ENCODE measurements at places on chromosomes 4 and X.

DNA sequence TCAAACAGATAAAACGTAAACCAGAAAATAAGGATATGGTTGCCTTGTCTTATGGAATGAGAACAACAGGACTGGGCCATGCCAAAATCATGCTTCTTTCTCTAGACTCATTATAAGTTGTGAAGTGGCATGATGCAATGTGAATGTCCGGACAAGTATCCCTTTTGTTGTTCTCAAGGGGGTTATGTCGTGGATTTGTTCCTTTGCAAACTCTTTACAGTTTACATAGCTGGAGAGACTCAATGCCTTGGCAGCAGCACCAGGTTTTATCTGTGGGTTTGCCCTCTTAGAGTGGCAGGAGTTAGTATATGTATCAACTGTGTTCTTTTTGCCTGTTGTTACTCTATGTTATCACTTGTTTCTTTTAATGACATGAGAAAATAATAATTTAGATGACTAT is 41.4 kb downstream of the SPRY1 start:
- no peak for DNase-seq

DNA sequence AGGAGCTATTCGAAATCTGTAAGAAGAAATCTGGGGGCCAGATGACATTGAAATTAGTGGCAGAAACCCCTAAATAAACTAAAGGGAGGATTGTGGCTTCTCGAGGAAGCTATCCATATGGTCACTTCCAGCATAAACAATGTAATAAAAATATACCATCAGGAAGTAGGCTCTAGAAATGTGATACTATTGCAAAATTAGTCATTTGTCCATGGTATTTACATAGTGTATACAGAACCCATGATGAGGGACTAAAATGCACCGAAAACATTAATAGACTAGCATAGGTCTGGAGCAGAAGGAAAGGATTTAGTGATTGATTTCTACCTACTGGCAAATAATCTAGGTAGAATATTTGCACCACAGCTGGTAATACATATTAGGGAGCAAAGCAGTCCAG is 1344.0 kb downstream of the FSTL5 start:
- no peak for DNase-seq

GRCh38 chr4:151291485-151291884 is 14.5 kb downstream of the PRSS48 start:
- no peak for DNase-seq

DNA sequence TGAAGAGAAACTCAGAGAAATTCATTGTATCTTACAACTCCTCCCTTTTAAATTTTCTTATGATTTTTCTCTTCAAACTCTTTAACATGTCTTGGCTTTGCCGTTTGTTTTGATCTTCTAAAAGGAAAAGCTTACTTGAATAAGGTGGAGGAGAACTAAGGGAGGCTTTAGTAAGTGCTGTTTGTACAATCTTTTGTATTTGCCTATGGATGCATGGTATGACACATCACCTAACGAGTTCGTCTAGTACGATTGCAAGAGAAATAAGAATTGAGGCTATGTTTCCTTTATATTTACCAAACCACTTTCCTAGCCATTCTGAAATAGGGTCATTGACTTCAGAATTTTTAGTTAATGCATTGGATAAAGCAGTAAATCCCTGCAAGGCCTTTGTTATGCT is 8.4 kb upstream of the BST1 start:
- DNase-seq, result no peak

DNA sequence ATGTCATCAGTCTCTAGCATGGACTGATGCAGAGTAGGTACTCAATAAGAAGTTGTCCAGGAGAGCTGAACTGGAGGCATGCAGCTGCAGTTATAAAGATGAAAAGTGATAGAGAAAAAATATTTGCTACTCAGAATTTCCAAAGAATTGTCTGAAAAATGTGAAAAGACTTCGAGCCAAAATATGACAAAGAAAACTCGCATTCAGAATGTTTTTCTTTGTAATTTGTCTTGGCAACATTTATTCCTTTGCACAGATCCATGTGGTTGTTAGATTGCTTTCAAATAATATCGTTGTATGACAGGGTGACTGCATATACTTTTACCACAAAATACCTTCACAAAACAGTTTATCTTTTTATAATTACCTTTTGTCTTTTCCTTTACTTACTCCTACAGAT is 128.0 kb upstream of the SLC4A4 start:
- no peak for DNase-seq

DNA sequence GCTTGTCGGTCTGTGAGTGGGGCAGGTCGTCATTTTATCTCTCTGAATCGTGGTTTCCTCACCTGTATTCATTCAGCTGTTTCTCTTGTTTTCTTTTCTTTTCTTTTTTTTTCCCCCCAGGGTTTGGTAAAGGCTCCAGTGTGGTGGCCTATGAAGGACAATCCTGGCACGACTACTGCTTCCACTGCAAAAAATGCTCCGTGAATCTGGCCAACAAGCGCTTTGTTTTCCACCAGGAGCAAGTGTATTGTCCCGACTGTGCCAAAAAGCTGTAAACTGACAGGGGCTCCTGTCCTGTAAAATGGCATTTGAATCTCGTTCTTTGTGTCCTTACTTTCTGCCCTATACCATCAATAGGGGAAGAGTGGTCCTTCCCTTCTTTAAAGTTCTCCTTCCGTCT is 41.4 kb downstream of the MAP7D3 start:
- DNase-seq, result no peak

- no peak for DNase-seq
These were observed 124.3 kb downstream of the ADGRA3 start for GRCh38 chr4:22391551-22391950.

DNA sequence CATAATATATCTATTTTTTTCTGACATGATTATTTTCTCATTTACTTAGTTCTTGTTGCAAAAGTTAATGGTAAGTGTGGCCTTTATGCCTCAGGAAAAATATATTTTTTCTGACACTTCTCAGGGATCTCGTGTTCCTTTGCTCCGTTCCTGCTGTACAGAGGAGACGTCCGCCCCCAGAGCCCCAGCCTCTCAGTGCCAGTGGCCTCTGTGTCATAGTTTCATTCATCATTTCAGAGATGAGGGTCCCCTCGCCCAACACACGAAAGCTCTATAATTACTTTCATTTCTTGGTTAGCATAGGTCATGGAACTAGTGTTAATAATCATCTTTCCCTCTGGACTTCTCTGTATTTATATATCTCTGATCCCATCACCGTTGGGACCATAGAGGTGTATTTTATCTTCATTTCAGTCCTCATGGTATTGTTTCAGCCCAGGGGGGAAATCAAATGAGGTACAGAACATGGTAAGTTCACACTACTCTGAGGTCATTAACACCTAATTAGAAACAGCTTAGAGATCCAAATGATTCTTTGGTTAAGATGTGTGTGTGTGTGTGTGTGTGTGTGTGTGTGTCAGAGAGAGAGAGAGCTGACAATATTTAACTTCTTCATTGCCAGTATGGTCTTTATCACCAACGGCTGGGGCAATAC is 631.1 kb upstream of the TENM3 start:
- no peak for DNase-seq

DNA sequence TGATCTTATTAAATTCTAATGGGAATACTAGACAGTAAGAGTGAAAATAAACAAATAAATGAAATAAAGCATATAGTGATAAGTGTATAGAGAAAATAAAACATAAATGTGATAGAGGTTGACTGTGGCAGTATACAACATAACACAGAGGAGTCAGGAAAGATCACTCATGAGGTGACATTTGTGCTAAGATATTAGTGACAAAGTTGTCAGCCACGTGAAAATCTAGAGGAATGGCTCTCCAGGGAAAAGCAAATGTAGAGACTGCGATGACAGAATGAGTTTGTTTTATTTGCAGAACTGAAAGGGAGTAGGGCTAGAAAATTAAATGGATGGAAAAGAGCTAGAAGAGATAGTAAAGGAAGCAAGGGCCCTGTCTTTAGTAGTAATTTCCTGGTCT is 72.8 kb upstream of the GABRA2 start:
- DNase-seq, result no peak

DNA sequence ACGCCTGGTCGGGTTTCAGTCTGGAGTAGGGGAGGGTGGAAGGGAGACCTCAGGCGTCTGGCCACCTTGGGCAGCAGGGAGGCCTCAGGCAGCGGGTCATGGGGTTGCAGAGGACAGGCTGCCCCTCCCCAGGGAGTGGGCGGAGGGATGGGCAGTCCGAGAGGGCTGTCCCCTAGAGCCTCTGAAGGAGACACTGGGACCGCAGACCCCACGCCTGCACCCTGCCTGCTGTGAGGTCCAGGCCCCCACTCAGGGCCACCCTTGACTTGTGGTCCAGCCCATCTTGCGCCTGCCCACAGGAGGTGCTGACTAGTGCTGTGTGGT is 16.5 kb downstream of the FGFRL1 start:
- no peak for DNase-seq

GRCh38 chr4:95821867-95822266 is 18.0 kb upstream of the PDHA2 start:
- no peak for DNase-seq

DNA sequence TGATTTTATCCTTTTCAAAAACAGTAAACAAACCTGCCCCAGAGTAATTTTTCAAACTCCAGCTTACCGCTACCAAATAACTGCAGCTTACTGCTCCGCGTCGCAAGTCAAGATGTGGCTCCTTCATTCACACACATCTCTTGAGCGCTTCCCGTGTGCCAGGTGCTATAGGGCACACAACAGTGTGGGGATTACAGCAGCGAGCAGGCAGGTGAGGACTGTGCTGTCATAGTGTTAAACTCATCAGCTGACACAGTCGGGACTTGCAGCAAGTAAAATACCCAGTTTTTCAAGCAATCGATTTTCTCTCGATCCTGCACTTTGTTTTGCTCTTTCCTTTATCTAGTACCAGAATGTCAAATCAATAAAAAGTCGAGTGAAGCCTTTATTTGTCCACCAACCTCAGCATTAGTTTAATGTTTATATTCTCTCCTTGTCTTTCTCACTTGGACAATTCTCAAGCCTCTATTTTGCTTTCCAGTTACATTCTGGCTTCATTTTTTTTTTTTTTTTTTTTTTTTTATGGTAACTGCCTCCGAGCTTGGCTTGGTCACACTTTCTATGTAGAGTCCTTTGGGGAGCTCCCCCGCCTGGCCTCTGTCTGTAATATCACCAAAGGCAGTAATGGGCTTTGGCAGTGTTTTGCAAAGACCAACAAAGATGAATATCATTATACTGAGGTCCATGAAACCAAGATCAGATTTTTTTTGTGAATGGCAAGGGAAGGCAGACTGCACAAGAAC is 8.3 kb upstream of the ASB5 start:
- peak; percentile 30 for DNase-seq

GRCh38 chrX:131830400-131831184 is 192.5 kb upstream of the STK26 start:
- DNase-seq, result peak; percentile 81

- DNase-seq, result no peak
These were observed 56.6 kb upstream of the LAS1L start for GRCh38 chrX:65591206-65591605.

GRCh38 chr4:145130130-145130529 is 32.0 kb downstream of the ABCE1 start:
- DNase-seq, result no peak

- no peak for DNase-seq
These were observed 176.7 kb downstream of the NPFFR2 start for GRCh38 chr4:72208421-72209075.
